Left forelimb (tissue), 1 donor: ENCODE measurements at places on chromosomes 1 and 21.

DNA sequence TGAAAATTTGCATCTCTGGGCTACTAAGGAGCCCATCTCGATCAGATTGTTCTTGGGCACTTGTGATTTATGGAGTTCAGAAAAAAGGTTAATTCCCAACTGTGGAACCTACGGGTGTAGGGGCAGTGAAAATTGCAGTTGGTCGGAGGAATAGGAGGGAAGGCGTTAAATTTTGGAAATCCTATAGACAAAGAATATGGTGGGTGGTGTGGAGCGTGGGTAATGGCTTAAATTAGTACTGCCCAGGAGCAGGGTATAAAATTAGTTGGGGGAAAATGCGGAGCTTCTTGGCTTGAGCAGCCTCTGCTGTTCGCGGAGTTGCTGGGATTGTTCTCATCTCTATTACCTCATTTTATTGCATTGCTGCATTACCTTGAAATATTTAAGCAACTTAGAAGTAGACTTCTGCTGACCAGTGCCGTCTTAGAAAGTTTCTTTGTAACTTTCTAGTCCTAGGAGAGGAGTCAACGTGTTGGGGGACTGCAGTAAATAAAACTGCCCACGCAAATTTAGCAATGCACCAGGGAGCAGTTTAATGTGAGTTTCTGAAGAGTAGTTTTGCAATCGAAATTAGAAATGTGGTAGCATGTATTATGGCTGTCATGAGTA lies 514 bp downstream of the S1PR1 start:
- no peak for DNase-seq

DNA sequence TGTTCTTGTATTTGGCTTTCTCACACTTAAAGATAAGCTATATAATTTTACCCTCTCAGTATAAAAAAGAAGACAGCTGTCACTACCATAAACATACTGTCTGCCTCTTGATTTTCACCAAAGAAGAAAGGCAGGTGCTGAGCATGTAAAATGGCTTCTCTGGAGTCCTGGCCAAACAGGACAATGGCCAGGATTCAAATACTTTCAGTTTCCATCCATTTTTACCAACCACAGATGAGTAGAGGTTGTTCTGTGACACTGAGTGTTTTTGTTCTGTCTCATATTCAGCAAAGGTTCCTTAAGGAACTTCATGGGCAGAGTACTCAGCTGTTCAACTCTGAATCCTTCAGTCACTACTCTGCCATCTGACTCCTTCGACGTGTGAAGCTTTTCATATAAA lies 29.4 kb upstream of the RAB3GAP2 start:
- DNase-seq, result no peak

DNA sequence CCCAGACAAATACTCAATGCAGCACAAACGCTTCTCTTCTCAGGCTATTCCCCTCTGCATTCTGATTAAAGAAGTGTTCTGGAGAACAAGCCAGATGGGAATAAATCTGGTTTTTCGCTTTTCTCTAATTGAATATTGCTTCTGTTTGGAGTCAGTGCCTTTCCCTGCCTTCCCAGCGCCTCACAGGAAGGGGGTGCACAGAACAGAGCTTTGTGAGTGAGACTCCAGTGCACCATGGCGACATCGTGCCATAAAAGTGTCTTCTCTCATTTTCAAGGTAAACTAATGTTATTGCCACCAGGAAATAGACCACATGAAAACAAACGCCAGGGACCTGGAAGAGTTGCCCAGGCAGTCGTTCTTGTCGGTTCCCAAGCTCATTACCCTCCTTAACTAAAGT lies 43.6 kb upstream of the SLC45A1 start:
- no peak for DNase-seq

DNA sequence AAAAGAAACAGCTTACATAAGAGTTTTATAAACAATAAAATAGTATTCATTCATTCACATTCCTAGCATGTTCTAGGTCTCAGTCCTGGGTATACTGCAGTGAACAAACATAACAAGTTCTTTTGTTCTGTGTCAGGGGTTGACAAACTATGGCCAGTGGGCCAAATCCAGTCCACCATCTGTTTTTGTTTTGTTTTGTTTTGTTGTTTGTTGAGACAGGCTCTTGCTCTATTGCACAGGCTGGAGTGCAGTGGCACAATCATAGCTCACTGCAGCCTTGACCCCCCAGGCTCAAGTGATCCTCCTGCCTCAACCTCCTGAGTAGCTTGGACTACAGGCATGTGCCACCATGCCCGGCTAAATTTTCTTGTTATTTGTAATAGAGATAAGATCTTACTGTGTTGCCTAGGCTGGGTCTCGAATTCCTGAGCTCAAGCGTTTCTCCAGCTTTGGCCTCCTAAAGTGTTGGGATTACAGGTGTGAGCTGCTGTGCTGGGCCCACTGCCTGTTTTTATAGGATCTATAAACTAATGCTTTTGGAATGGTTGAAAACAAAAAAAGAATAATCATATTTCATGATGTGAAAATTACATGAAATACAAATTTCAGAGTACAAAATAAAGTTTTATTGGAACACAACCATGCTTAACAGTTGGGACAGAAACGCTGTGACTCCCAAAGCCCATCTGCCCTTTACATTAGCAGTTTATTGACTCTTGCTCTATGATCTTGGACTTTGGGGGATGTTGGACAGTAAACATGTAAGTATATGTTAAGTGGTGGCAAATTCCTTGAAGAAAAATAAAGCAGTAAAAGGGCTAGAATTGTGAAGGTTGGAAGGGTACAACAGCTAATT lies 17.9 kb downstream of the CAPZA1 start:
- DNase-seq, result no peak

GRCh38 chr1:174968750-174969244 lies 30.9 kb upstream of the CACYBP start:
- no peak for DNase-seq

- DNase-seq, result peak; percentile 83
Measured at GRCh38 chr1:16013220-16013907, 4.5 kb downstream of the HSPB7 start.

GRCh38 chr1:160883581-160884513 lies 1.1 kb downstream of the ITLN1 start:
- no peak for DNase-seq

DNA sequence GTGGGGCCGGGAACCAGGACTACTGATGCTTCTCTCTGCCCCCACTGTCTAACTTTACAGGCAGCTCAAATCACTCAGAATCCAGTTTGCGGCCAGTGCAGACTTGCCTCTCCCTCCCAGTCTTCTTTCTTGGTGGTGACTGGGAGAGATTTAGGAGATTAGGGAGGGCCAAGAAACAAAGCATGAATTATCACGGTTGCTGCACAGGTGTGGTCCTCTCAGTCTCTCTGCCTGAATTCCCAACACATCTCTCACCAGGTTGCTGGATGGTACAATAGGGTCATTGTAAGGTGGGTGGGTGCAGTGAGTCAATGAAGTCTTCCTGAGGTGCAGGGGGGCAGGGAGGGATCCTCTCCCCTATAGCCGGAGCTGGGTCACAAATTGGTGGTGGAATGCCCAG lies 12.6 kb downstream of the S100A11 start:
- no peak for DNase-seq

DNA sequence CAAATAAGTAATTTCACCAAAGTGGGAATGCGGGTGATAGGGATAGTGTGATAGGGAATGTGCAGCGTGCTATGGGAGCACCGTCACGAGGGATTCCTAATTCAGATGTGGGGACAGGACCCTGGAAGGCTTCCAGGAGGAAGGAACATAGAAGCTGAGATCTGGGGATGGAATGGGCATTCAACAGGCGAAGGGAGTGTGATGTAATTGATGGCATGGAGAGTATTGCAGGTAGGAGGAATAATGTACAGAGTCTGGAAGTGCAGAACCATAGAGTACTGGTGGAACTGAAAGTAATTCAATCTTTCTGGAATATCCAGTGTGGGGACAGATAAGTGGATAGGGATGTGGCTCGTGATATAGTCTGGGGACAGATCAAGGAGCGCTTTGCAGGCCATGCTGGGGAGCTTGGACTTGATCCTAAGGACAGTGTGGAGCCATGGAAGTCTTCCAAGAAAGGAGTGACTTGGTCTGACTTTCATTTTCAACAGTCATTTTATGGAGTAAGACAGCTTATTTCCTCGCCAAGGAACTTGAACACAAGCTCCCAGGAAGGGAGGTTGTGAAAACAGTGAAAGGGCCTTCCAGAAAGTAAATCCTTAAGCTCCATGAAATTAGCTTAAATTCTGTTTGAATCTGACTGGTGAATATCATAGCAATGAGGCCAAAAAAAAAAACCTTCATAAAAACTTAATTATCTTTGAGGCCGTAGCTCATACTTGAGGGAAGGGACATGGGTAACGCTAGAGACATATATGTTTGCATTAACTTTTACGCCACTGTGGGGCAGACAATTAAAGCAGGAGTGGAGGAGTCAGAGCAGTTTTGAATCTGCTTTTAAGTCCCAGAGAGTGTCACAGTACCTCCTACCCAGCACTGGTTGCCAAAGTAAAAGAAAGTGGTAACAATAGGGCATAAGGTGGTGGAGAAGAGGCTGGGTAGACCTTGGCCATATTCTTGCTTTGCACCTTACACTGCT lies 55.8 kb downstream of the ROR1 start:
- DNase-seq, result no peak

- DNase-seq, result no peak
Measured at GRCh38 chr1:199292896-199293295, 654.1 kb downstream of the PTPRC start.

DNA sequence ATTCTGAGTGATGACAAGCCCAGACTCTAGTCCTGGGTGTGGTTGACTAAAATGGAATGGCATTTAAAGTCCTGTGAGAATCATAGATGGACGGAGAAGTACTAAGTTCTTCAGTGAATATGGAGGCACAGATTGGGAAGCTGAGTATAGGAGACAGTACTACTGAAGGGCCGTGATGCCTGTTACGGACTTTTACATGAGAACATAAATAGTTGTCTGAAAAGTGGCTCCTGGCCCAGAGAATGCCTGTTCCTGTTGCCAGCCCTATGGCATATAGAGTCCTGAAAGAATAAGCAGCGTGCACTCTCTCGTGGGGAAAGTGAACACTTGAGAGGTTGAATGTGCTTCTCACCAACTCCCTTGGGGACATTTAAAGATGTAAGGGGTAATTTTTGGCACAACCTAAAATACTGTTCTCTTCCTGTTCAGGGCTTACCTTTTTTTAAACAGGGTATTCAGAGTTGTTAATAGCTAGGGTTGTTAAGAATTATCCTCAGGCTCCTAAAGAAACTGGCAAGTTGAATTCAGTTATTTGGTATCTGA lies 20.4 kb downstream of the CCT8 start:
- DNase-seq, result no peak

- no peak for DNase-seq
Measured at GRCh38 chr1:160621633-160622413, 25.0 kb downstream of the SLAMF1 start.

- DNase-seq, result no peak
Measured at GRCh38 chr1:90726986-90727480, 9.9 kb upstream of the BARHL2 start.

- no peak for DNase-seq
Measured at GRCh38 chr1:118927427-118928187, 60.5 kb downstream of the TBX15 start.

DNA sequence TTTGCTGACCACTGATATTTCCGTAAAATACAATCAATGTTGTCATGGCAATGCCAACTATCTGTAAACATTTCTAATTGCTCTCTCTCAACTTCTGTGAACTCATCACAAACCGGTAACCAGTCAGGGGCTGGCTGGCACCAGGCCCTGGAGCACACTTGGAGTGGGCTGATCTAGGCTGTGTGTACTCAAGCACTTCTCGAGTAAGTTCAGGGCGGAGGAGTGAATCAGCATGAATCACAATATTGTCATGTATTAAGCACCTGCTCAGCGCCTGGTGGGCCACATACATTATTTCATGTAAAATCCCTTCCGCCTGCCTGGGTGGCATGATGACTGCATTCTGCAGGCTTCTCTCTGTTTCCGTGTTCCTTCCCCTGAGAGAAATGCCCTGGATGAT lies 212.4 kb downstream of the FOXD2 start:
- DNase-seq, result peak; percentile 20
